ENCODE measurements at places on chromosomes 2 and 18.

GRCh38 chr18:63850020-63850419, 37.5 kb upstream of the SERPINB2 start:
- no peak for DNase-seq

DNA sequence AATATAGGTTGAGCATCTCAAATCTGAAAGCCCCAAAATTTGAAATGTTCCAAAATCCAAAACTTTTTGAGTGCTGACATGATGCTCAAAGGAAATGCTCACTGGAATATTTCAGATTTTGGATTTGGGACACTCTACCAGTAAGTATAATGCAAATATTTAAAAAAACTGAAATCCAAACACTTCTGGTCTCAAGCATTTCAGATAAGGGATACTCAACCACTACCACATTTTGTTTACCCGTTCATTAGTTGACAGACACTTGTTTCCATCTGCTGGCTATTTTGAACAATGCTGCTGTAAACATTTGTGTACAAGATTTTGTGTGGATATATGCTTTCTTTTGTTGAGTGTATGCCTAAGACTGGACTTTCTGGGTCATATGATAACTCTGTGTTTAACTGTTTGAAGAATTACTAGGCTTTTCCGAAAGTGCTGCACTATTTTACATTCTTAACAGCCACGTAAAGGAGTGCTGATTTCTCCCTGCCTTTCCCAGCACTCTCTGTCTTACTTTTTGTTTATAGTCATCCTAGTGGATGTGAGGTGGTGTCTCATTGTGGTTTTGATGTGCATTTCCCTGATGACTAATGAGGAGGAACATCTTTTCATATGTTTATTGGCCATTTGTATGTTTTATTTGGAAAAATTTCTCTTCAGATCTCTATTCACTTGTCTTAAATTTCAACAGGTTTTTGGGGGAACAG, 19.5 kb upstream of the DCDC2C start:
- no peak for DNase-seq

GRCh38 chr18:75048776-75049454, 160.0 kb downstream of the PTGR3 start:
- DNase-seq = no peak

DNA sequence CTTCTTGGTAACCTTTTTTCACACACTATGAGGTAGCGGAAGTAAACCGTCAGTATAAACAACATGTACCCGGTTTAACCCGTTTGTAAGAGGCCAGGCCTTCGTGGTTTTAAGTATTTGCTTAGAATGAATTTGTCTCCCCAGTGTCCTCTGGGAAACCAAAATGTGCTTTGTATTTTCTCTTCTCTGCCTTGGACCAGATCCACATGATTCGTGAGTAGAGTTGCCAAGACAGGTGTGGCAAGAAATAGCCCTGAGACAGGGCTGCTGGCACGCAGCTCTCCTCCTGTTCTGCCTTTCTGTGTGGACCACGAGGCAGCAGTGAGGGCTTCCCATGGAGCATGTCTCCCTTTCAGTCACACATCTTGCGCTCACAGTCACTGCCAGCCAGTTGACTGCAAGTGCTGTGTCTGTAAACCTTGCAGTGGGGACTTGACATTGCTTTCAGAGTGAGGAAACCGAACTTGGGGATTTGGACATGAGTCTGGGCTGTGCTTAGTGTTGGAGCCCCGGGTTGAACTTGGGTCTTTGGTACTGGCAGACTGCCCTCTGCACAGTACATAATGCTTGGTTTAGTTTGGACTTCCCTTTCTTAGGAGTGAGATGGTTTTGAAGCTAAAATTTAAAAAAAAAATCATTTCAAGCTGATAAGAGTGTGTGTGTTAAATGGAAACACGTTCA, 19.1 kb downstream of the BCL2L11 start:
- DNase-seq = no peak

GRCh38 chr2:43034921-43035320, 191.5 kb downstream of the ZFP36L2 start:
- DNase-seq = no peak

DNA sequence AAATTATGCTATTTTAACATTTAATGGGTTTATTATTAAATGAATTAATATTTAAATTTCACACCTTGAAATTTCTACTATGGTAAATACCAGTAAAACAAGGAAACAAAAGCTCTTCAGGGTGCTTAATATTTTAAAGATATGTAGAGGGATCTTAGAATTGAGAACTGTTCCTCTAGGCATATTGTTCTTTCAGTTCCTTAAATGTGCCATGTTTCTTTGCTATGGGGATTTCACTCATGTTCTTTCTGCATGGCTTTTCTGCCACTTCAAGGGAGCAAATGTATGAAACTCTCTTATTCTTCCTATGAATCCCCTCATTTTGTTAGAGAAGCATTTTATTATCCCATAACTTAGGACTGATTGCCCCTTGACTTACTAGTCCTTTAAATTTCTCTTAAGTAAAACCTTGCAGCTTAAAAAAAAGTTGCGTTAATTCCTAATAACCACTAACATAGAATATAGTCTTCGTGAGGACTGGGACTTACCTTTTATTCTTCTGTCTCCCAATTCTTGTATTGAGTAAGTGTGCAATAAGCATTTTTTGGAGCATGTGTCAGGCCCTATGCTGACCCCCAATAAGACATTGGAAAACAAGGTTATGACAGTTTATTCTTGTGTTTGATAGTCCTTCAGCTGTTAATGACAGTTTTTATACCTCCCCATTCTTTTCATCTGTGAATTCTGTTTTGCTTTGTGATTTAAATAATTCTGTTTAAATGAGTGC, 95.7 kb downstream of the BIRC6 start:
- no peak for DNase-seq

DNA sequence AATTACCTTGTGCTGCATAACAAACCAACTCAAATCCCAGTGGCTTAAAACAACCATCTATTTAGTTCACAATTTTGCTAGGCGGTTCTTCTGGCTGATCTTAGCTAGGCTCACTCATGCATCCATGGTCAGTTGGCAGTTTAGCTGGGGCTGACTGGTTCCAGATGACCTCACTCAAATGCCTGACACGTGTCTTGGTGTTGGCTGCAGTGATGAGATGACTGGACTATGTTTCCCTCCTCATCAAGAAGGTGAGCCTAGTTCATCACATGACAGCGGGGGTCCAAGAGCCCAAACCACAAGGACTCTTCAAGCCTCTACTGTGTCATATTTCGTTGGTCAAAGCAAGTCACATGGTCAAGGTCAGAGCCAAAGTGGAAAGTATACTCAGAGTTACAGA, 42.7 kb upstream of the ACTR3 start:
- no peak for DNase-seq

DNA sequence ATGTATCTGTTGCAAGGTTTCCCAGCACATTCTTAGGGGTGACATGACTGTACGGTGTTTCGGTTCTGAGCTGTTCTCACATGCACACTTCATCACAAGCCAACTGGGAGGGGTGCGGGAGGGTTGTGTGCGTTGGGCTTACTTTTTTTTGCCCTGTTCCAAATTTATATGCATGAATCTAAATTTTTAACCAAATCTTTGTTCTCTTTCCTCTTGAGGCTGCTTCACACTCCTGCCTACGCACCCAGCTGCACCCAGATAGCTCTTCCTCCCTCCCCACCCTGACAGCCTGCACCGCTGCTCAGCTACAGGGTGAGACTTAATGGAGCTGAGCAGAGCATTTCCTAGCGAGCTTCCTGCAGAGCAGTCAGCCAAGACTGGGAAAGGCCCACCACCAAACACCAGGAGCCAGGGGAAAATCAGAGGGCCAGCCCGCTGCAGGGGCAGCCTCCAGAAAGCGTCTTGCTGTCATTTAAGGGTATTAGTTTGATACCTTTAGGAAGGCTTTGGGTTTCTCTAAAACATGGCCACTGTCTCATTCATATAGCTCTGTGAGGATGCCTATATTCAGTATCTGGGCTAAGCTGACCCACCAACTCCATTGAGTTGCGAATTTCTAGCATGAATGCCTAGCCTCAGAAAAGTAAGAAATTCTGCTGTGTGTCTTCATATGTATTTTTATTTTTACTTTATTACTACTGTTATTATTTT, 84.5 kb downstream of the POU3F3 start:
- DNase-seq = no peak

GRCh38 chr2:105697781-105698449, 46.8 kb upstream of the NCK2 start:
- peak; percentile 75 for DNase-seq

DNA sequence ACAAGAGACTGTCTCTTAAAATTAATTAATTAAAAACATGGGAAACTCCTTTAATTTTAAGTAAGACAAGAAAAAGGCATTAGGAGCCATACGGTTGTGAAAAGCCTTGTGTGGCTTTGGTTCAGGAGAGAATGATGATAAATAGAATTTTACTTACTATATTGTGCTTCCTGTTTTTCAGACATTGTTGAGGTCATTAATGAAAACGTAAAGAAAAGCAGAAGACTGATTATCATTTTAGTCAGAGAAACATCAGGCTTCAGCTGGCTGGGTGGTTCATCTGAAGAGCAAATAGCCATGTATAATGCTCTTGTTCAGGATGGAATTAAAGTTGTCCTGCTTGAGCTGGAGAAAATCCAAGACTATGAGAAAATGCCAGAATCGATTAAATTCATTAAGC, 10.7 kb upstream of the IL1RL2 start:
- DNase-seq = no peak

DNA sequence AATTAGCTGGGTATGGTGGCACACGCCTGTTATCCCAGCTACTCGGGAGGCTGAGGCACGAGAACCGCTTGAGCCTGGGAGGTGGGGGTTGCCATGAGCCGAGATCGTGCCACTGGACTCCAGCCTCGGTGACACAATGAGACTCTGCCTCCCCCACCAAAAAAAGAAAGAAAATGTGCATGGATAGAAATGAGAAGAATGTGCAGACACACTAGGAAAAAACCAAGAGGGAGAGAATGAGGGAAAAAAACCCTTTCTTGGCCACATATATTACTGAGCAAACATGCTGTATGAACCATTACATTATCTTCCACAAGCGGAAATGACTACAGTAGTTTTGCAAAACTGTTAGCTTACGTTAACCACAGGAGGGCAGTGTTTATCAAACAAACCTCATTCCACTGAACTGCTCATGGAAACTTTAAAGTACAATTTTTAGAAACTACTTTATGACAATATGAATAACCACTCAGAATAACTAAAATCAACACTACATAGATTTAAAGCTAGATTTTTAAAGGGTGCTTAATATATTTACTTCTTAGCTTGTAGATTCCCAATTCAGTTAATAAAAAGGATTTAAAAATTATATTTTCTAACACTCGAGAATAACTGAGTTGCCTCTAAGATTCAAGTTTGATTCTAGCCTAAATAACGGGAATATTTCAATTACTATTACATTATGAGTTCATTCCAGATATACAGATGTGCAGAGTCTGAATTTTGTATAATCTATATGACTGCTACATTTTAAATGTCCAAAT, 26.4 kb downstream of the ASXL2 start:
- DNase-seq = no peak

DNA sequence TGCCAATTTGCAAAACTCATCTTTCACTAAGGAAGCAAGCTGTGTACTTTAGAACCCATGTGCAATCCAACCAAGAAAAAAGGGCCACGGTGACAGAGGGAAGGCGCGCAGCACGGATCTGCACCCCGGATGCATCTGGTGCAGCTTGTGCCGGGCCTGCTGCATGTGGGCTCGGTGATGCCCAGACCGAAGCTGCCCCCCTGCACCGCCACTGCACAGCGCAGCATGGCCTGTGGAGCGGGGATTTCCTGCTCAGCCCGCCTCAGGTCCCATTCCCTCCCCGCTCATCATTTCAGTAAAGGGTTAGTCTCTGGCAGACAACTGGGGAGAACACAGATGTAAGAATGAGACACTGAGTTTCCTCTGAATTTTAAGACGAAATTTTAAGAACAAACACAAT, 43.0 kb downstream of the MC2R start:
- DNase-seq = no peak

- peak; percentile 32 for DNase-seq
Measured at GRCh38 chr2:7034303-7034702, 117.1 kb downstream of the RNF144A start.

- peak; percentile 67 for DNase-seq
Measured at GRCh38 chr2:64143169-64144056, 807 bp downstream of the PELI1 start.

GRCh38 chr2:26469092-26469710, 8.7 kb downstream of the OTOF start:
- DNase-seq = peak; percentile 51

All from left ventricle myocardium superior (tissue), 1 donor.